ENCODE measurements at places on chromosomes 16 and 17.
A peak's percentile ranks its signal among the peaks of the same experiment; 100 is the strongest.

- no peak for DNase-seq
Observed at GRCh38 chr16:88731699-88732098, 25.4 kb downstream of the CTU2 start.

DNA sequence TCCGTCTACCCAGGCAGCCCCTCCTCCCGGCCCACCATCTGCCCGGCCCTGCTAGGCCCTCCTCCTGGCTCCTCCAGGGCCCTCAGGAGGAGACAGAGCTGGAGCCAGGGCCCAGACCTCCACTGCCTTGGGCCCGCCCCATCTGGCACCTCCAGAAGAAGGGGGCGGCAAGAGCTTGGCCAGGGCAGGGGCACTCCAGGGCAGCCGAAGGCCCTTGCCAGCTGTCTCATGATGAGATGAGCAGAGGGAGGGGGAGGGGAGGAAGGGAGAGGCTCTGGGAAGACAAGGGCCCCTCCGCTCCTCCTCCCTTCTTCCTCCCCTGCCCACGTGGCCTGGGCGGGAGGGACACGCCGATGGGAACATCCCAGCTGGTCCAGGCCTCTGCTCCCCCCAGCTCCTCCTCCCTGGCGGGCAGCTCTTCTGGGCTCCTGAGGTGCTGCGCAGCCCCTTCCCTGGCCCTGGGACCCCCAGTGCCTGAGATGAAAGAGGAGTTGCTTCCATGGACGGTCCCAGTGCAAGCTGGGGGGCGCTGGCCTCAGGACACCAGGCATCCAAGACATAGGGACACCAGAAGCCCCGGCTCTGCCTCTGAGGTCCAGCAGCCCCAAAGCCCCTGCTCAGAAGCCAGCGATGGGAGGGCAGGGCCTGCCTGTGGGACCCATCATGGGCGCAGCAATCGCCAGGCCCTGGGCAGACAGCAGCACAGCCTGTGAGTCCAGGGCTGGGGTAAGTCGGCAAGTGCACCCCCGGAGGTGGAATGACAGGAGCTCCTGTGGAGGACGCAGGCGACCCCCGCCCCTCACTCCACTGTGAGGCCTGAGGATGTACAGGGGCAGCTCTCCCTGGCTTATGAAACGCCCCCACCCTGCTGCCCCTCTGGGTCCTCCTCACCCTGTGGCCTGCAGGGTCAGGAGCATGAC lies 23.6 kb upstream of the ENPP7 start:
- no peak for DNase-seq

DNA sequence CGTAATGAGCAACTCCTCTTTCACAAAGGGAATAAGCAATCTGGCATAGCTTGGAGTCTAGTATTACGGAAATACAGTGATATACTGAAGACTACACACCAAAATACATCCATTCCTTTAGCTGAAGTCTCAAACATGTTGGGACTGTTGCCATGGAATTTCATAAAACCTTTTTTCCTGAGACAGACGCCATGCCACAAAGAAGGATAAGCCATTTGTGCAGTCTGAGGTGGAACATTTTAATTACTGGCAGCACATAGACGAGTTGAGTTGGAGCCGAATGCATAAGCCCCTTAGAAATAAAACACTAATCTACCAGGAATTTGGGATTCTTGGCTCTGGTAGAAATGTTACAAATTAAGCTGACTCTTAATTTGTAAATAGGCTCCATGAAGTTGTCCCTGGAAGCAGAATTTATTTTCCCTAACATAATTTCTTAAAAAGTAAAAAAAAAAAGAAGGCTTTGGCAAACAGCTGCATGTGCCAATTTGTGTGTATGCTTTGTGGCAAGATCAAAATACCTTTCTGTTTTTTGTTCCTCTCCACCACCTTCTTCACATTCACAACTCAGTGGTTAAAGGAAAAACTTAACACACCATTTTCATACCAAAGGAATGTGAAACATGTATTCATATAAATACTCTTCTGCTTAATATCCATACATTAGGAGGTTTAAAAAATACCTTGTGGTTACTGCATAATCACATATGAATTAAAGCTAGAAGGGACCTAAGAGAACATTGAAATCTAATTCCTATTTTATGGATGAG lies 25.5 kb downstream of the GRB7 start:
- no peak for DNase-seq

DNA sequence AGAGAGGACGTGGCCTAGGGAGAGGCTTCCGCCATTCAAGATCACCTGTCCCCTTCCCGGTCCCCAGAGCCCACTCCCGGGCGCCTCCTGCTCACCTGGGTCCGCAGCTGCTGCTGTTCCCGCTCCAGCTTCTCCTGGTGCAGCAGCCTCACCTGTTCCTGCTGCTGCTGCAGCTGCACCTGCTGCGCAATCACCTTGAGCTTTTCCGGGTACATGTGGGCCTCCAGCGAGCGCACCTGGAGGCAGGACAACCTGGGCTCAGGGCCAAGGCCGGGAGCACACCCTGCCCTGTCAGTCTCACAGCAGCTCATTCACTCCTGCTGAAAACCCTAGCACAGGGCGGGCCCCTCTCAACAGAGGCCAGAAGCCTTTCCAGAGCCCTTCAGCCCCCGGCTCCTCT lies 12.5 kb downstream of the TFAP4 start:
- DNase-seq = no peak

DNA sequence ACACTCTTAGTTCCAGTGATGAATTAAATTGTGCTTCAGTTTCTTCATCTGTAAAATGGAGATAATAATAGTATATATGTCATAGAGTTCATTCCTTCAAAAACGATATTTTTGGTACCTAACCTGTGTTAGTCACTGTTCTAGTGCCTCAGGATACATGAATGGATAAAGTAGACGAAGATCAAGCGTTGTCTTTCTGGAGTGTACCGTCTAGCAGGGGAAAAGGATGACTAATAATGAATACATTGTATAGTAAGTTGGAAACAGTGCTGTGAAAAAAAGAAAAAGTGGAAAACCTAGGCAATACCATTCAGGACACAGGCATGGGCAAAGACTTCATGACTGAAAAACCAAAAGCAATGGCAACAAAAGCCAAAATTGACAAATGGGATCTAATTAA lies 8.6 kb downstream of the KRT10 start:
- DNase-seq = peak; percentile 5

DNA sequence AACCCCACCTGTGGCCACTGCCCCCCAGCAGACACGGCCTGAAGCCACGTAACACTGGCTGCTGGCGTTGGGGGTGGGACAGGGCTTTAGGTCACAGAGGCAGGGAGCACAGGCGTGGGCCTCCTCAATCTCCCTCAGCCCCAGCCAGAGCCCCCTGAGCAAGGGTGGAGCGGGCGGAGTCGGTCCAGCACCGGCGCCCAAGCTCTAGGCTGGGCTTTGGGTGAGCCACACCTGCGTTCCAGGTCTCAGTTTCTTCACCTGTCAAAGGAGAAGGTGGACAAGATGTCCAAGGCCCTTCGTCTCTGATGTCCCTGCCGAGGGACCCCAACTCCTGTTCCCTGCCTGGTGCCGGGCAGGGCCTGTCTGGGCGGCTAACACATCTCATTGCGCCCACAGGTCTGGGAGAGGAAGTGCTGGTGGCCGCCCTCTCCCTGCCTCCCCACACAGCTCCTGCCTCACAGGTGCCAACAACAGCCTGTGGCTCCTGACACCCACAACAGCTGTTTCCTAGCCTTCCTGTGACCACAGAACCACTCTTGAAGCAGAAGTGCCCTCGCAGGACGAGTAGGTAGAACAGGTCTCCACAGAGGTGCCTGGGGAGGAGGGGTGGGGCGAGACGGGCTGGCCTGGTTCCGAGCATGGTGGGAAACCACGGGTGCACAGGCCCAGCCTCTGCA lies 12.0 kb downstream of the FAM83G start:
- DNase-seq = no peak

GRCh38 chr16:56589141-56590039 lies at the start of gene MT3:
MT3 (plus strand) TSS chr16:56589528; CDS start chr16:56589591, 63 bp downstream.
- DNase-seq = no peak

DNA sequence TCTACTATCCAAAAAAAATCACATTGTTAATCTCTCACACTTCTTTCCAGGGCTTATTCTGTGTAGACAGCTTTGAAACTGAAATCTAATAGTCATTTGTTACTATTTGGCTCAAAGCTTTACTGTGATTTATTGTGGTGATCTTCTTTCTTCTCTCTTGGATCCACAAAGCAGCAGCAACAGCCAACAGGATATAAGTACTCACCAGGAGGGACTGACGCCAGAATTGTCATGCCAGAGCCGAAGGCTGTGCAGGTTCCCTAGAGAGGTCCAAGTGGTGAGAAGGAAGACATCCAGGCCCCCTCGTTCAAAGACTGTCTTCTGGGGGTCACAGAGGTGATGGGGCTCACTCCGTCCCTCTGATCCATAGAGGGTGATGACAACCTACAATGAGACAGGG lies 33.3 kb downstream of the PKD1L3 start:
- no peak for DNase-seq

GRCh38 chr17:58249270-58250133 lies 11.1 kb downstream of the LPO start:
- DNase-seq = no peak

- no peak for DNase-seq
Observed at GRCh38 chr17:57739402-57740234, 5.5 kb downstream of the CCDC182 start.

- DNase-seq = no peak
Observed at GRCh38 chr16:71995038-71995437, 5.2 kb downstream of the PKD1L3 start.

GRCh38 chr16:81975637-81976036 lies 35.6 kb downstream of the SDR42E1 start:
- no peak for DNase-seq

DNA sequence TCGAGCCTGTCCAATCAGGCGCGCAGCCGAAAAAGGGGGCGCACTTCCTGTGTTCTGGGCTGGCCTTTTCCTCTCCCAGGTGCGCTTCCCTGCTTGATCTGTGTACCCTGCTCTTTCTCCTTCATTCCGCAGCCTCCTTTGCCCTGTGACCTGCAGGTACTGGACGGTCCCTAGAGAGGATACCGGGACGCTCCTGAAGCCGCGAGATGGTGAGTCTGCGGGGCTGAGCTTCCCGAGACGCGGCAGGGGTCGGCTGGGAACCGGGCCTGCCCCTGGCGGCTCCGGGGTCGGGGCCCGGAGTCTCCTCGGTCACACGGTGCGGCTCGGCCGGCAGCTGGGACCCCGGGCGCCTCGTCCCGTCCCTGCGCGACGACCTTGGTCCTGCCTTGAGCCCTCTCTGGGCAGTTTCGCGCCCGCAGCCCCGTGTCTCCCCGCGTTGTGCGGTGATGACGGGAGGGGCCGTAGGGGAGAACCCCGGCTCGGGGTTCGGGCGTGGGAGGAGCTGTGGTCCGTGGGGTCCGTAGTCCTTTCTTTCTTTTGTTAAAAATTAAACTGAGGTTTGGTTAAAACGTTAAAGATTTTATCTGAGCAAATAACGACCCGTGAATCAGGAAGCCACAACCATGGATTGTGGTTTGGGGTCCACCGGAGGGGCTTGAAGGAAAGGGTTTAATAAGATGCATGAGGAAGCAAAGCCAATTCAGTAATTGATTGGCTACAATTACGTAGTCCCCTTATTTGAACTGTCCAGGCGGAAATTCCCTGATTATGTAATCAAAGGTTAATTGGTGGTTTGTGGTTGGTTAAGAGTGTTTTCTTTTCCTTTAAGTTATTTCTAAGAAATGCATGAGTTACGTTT lies 172.8 kb upstream of the ZNF267 start:
- DNase-seq = peak; percentile 17

Data from amniotic stem cell (primary cell).